Left renal cortex interstitium (tissue), 4 donors: ENCODE measurements at places on chromosomes 4 and X.
A peak's percentile ranks its signal among the peaks of the same experiment; 100 is the strongest.

GRCh38 chr4:90183254-90183653 is 56.1 kb downstream of the CCSER1 start:
- DNase-seq: no peak

- no peak for DNase-seq
Measured at GRCh38 chr4:152503653-152504290, 32.1 kb downstream of the FBXW7 start.

DNA sequence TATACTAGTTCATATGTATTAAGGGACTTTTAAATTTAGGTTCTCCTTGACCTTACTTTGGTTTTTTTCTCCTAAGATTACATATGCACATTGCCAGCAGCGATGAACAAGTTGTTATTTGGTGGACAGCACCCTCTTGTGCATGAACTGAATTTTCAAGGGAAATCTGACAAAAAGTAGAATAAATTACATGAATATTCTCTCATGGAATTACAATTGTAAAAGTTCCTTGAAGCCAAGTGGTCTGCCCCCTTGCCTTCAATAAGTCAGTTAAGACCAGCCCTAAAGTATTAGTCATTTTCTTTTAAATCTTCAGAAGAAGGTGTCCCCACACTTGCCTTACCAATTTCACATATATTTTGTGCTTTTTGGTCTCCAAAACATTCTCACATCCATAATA is 30.7 kb upstream of the SMARCA5 start:
- DNase-seq: peak; percentile 18

GRCh38 chrX:1582686-1583437 is 8.5 kb upstream of the AKAP17A start:
- no peak for DNase-seq

DNA sequence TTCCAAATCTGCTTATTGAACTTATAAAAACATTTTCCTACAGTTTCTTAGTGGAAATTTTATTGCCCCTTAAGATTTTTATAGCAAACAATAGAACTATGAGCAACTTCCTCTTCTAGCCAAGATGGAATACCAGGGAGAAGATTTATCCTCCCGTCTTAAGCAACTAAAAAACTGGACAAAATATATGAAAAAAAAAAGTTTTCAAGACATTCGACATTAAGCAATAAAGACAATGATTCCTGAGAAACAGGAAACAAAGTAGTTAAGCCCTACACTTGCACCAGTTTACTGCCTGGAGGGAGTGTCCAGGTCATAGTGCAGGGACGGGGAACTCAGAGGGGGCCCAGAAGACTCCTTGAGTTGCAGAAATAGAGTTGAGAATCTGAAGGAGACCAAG is 516.1 kb upstream of the DIPK2B start:
- no peak for DNase-seq

GRCh38 chrX:19237901-19238300 is 105.8 kb upstream of the PDHA1 start:
- DNase-seq: no peak

DNA sequence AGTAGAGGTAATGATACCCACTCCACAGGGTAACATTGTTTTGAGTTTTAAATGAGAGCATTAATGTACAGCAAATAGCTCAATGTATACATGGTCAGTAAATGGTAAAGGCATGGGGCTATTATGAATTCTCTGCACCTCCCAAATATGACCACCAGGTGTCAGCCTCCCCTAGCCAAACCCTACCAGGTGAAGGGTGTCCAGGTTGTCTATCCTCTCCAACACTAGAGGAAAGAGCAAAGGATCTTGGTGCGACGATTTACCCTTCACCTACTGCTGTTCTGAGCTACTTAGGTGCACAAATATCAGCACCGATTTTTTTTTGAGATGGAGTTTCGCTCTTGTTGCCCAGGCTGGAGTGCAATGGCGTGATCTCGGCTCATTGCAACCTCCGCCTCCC is 26.5 kb upstream of the XIAP start:
- no peak for DNase-seq

DNA sequence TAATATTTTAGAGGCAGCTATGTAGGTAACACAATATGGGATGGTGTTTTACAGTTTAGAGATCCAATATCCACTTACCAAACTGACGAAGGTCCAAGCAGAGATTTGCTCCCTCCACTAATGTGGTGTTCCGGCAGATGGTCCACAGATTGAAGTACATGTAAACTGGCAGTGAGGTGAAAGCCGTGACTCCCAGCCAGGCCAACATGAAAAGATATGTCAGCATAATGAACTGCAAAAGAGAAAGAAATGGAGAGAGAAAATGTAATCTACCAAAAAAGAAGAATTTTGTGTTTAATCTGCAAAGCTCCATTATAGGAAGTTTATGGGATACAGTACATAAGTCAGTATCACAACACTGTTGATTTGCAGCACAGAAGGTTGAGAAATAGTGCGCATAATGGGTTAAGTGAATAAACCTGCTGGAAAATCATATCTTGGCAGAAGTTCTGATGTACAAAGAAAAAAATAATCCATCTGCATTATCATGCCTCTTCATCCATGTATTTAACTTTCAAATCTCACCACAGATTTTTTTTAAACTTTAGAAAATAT is 160.2 kb downstream of the GPM6A start:
- DNase-seq: no peak

GRCh38 chr4:22842360-22843018 is 149.8 kb downstream of the GBA3 start:
- DNase-seq: no peak

GRCh38 chrX:39163581-39164126 is 362.4 kb downstream of the MID1IP1 start:
- no peak for DNase-seq

DNA sequence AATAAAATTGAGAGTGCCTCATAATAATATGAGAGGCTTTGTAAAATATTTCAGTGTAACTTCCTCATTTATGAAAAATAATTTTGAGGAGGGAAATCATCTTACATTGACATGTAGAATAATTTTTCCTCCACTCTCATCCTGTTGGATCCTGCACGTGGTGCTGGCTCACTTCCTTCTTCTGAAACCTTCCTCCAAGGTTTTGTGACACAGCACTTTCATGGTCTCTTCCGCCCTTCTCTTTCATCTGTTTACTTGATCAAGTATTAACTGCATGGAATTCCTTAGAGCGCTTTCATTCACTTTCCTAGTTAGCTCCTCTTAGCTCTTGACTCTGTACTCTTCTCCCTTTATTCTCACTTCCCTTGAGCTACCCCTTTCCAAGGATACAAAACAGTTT is 246.5 kb downstream of the RAPGEF2 start:
- no peak for DNase-seq

DNA sequence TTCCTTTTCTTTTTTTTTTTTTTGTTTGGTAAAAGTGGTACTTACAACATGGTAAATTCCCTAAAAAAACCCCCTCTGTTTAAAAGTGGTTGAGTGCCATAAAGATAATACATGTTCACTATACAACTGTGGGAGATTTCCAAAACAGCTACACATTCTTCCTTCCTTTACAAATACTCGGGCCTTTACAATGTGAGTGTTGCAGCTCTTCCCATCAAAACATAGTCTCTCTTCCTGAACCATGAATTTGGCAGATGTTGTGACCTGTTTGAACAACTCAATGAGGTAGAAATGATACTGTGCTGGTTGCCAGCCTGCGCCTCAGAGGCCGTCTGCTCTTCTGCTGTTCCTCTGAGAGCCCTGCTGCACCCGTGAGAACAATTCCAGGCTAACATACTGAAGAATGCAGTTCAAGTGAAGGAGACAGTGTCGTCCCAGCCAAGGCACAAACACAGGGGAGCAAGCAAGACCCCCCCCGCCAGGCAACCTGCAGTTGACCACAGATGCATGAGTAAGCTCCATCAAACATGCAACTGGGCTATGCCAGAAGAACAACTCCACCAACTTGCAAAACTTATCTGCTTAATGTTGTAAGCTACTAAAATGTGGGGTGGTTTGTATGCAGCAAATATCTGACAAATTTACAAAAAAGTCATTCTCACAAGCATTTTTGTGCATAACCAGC is 645.0 kb downstream of the PCDH7 start:
- DNase-seq: no peak

DNA sequence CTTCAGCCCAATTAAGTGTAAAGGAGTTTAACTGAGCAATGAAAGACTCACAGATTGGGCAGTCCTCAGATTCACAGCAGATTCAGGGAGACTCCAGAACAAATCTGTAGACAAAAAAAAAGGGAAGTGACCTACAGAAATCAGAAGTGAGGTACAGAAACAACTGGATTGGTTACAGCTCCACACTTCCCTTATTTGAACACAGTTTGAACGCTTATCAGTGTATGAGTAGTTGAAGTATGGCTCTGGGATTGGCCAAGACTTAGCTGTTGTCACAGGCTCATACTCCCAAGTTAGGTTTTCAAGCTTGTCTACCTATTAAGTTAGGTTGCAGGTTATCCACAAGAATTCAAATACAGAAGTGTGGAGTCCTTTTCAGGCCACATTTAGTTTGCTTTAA is 112.4 kb upstream of the ELOVL6 start:
- no peak for DNase-seq

DNA sequence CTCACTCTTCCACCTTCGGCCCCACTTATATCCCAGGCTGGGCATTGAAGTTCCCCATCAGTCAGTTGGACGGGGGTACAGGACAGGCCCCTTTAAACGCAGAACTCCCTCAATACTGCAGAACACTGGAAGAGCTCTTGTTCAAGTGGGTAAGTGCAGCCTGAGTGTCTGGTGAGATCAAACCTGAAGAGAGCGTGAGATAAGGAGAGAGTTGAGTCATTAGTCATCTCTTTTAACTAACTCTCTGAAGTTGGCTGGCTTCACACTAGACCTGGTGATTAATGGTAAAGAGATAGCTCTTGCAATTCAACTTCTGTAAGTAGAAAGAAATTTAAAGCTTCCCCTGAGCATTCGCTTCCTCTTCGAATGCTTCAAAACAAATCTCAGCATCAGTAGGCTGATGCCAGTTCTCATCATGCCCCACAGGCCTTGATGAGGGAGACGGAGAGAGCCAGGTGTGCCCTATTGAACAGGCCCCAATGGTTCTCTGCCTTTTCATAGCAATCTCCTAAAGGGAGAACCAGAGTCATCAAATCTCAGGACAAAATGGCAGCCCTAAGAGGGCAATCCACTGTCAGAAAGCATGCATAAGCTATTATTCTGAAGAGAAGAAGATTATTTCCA is 41.0 kb upstream of the JADE1 start:
- DNase-seq: no peak

- DNase-seq: no peak
Measured at GRCh38 chr4:151691639-151692442, 69.0 kb downstream of the GATB start.

DNA sequence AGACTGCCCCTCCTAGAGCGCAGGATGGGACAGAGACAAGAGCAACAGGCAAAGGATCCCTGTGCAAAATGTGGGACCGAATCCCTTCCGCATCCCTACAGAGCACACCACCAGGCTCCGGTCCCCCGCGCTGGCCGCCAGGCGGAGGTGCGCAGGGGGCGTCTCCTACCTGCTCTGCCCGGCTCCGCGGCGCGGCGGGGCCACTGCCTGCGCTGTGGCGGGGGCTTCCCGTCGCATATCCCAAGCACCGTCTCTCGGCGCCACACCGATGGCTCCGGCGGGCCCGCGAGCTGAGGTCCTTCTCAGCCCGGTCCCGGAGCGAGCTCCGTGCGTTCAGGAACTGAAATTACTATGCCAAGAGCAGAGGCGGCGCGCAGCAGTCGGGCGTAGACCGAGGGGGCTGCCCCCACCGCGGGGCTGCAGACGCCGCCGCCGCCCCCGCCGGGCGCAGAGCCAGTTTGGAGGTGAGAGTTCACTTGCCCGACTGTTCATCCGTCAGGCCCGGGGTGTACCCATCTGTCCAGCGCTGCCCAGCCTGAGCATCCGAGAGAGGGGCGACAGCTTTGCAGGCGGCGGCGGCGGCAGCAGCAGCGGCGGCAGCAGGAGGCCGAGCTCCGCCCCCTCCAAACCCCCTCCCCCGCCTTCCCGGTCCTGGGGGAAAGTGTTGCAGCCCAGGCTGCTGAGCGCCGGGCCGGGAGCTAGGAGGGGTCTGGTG is at the start of gene GPRIN3:
GPRIN3 (minus strand) TSS at position 355 of the 715 bp plus-strand sequence. CDS start 57,690 bp downstream, outside the sequence.
- DNase-seq: peak; percentile 58

GRCh38 chrX:49876750-49877149 is 2.5 kb upstream of the USP27X start:
- DNase-seq: no peak

DNA sequence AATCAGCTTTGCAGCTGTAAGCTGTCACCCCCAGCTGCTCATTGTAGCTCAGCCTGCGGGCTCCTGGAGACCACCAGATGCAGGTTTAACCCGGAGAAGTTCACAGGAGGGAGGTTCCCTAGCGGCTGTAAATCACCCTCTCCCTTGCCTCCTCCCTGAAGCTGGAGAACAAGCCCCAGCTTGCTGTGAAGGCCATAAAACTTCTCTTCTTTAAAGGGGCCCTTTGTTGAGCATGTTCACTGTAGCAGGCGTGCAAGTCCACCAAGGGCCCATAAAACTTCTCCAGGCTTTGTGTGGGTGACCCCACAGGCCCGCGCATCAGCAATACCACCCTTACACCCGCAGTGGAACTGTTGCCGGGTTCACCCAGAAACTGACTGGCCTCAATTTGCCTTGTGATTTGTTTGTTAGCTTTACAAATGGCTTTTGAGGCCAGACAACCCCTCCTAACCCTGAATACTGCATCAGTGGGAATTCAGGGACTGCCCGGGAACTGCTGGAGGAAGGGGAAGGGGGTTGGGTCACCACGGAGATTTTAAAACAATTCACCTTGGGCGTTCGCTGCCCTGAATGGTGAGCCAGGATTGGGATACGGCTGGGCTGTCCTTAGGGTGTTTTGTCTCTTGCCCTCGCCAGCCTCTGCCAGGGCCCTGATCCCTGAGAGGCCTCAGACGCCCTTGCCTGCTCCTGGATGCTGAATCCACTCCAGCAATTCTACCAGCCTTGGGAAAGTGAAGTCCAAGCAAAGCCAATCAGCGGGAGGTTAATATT is 49.5 kb upstream of the ATP6AP2 start:
- DNase-seq: no peak

- no peak for DNase-seq
Measured at GRCh38 chr4:105994061-105994460, 98.8 kb downstream of the NPNT start.

DNA sequence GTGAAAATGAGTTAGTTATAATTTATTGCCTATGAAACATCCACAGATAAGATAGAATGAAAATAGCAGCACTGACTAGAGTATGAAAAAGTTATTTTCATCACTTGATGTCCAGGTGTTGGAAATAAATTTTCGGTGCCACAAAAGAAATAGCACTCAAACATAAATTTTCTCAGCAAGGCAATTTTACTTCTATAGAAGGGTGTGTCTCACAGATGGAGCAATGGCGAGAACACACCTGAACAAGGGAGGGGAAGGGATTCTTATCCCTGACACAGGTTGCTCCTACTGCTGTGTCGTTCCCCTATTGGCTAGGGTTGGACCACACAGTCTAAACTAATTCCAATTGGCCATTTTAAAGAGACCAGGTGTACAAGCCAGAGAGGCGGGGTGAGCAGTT is 13.3 kb upstream of the VAMP7 start:
- no peak for DNase-seq

DNA sequence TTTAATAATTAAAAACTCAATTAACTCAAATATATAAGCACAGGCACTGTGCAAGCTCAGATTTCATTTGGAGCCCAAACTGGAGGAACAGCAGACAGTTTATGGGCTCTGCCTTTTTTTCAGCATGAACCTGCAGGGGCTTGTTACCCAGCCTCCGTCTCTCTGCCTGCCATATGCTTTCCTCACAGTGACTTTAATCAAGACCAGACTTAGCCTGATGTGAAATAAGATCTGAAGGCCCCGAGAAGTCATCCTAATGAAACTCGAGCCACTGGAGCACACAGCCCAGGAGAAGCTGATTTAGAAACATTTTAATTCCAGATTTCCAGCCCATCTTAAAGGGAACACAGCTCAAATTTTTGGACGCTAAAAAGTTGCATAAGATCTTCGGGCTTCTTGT is 55.6 kb downstream of the SPATA18 start:
- DNase-seq: no peak

- DNase-seq: no peak
Measured at GRCh38 chr4:82525307-82525911, 36.4 kb downstream of the TMEM150C start.
